ENCODE measurements at places on chromosomes 6 and 20.

- no peak for DNase-seq
These were observed 51.6 kb upstream of the ASIP start for GRCh38 chr20:34189572-34190163.

DNA sequence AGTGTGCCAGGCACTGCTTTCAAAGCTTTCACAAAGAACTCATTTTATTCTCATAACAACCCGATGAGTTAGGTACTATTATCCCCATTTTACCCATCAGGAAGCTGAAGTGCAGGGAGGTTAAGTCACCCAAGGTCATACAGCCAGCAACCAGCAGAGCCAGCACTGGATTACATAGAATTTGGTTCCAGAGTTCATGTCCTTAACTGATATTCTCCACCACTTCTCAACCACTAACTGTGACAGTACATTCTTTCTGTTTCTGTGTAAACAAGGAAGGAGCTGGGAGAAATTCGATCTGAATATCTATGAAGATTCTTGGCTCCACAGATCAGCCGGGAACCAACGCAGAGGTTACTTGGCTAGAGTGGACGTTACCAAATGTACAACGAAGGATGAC is 98.0 kb downstream of the KIF16B start:
- DNase-seq, result no peak

DNA sequence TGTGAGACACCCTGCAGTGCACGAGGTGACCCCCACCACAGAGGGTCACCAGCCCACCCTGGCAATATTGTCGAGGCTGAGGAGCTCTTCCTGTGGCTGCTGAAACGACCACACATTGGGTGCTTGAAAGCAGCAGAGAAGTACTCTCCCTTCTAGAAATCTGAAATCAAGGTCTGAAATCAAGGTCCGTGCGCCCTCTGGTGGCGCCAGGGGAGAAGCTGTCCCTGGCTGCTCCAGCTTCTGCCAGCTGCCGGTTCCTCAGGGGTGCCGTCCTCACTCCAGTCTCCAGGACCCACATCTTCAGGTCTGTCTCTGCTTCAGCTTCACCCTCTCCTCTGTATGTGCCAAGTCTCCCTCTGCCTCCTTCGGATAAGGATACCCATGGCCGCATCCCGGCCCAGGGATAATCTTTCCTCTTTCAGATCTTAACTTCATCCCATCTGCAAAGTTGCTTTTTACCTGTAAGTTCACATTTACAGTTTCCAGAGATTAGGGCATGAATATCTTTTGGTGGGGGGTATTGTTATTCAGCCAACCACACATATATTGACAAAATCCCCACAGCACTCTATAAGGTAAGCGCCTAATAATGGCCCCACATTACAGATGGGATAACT is 108.3 kb upstream of the PHACTR3 start:
- peak; percentile 62 for DNase-seq

DNA sequence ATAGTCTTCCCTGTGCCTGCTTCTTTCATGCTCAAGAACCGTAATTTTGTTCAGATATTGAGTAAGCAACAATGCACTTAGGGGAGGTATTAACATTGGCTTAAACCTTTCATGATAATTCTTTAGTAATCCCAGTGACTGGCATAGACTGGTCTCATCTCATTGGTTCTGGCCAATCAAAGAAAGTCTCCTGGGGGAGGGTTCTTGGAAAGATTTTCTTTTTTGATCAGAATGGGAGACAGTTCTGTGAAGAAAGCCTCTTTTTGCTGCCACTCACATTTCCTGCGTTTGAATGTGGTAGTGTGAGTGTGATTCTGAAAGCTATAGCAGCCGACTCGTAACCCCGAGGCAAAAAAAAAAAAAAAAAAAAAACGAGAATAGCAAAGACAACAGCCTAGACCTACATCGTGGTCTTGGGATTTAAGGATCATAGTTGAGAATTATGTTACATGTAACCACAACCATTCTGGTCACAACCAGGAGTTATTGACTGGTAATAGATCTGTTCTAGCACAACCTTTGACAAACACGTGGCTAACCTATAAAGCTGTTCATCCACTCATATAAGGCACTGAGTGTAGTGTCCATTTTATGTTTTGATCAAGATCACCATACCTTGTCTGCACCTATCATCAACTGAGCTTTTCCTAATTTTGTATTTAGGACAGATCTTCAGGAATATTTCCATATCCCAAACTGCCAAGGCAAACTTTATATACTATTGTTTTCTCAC is 15.1 kb upstream of the TMEM217 start:
- DNase-seq, result no peak

- DNase-seq, result no peak
These were observed 88.2 kb downstream of the KCNB1 start for GRCh38 chr20:49394264-49394663.

- peak; percentile 72 for DNase-seq
These were observed 1.9 kb upstream of the TRIM38 start for GRCh38 chr6:25960734-25961133.

GRCh38 chr20:25249198-25249931 is 1.5 kb downstream of the PYGB start:
- no peak for DNase-seq

DNA sequence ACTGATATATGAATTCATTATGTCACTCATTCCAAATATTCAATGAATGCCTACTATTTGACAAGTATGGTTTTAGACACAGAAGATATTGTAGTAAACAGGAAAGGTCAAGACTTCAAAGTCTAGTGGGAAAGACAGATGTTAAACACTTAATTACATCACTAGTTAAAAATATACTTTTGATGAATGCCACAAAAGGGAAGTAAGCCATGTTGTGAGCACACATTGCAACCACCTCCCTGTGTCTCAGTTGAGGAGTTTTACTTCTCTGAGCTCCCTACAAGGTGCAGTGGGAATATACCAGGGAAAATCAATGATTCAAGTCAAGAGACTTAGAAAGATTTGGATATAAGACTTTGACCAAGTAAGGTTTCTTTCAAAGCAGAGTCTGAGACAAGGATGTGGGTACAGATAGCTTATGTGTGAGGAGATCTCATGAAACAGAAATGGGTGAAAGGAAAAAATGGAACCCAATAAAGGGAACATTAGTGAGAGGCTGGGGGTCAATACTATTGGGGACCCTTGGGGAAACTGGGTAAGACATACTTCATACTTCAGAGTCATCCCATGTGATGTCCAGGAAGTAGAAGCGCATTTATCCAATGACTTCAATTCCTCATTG is 503.7 kb downstream of the KIF16B start:
- no peak for DNase-seq

DNA sequence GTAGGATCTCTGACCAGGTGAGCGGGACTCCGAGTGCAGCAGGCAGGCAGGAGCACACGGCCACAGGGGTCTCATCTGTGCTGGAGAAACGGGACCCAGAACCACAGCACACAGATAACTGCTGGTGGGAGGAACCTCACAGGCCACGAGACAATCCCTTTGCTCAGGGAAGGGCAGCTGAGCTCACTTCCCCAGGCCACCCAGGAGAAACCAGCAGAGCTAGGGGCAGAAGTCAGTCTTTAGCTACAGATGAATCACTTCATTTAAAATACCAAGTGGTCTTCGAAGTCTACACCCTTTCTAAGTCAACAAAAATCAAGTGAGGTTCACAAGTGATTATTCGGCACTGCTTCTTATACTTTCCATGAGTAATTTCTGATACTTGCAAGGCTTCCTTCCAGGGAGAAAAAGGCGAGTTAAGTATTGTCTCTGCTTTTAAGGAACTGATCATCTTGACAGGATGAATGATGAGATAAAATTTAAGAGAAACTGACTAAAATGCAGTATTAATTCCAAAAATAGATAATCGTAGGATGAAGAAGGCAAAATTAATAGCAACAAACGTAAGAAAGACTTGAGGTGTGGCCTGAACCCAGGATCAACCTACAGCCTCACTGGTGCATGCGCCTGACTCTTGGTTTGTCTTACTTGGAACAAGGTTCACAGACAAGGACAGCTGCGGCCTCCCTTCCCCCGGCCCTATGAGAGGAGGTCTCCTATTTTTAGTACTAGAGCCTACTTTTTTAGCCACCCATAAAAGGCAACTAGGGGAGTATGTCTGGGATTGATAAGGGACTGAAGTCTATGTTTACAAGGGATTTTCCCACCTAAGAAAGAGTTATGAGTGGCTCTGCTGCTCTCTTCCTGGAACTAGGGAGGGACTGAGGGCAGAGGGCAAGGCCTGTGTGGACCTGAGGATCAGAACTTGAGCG is 233.6 kb downstream of the TTLL2 start:
- no peak for DNase-seq

DNA sequence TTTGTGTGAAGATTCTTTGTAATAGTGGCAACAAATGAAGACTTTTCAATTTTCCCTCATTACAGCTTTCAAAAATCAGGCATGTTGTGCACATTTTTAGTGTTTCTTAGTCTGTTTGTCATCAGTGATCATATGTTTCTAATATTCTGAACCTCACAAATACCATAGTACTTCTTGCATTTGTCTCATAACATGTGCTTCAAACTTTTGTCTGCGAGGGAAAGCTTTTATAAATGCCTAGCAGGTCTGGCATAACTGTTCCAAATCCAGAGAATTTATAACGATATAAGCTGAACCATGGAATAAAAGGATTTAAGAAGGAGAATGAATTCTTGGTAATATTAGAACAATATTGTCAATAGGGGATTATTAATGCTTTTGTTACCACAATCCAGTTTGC is 670.2 kb downstream of the RFPL4B start:
- DNase-seq, result no peak

- DNase-seq, result no peak
These were observed 9.5 kb upstream of the DST start for GRCh38 chr6:56652231-56652630.

- DNase-seq, result peak; percentile 14
These were observed 8.0 kb upstream of the BCAS1 start for GRCh38 chr20:54078296-54078984.

DNA sequence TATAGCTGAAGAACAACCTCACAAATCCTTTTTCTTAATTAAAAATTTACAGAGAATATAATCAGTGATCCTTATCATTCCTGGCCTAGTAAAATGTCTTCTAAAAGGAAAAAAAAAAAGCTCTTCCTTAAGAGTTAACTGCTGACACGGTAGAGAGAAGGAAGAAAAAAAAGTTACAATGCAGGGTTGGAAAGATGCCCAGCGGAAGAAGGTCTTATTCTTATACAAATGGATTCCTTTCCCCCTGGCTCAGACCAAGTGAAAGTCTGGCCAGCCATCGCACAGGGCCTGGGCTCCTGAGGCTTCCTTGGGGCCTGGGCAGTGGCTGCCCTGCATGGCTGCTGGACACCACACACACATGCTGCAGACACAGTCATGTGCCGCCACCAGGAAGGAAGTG is 688.6 kb downstream of the TENT5A start:
- DNase-seq, result no peak

- DNase-seq, result no peak
These were observed 23.6 kb downstream of the FOXQ1 start for GRCh38 chr6:1335367-1336037.

DNA sequence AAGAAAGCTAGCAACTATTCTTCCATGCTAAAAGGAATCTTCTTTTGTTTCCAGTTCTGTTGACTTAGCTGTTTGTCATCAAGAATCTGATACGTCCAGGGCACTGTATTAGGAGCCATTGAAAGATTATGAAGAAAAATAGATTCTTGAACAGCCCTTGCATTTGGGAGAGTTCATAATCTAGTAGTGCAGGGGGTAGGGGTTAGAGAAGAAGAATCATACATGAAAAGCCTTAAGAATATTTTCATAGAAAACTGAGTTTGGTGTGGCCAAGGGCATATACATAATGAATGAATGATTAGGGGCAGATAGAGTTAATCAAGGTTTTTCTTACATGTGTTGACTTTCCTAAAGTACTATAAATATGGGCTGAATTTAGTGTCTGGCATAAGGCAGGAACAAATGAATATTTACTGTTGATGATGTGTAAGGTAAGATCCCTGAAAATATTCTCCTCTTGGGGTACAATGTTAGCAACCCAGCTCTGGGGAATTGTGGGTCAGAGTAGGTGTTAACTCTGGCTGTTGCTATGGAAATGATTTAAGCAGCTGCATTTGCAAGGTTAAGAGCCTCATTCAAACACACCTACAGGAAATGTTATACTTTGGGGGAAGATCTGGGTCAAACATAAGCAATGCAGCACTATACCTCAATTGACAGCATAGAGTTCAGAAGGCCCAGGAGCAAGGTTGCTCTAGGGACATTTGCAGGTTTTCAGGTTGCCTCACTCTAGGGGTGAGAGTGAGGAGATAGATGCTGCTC is 667.3 kb upstream of the CITED2 start:
- no peak for DNase-seq

Measured in stimulated activated CD4-positive, alpha-beta T cell treated with anti-CD3 and anti-CD28 coated beads, Interleukin-1b, Interleukin-23, amount 100 ng/mL, for 48 hours (primary cell).